Activated T-cell treated with anti-CD3 and anti-CD28 coated beads, Interleukin-2, amount 50 U/mL, for 48 hours (primary cell): ENCODE measurements at places on chromosomes 5 and 9.
A peak's percentile ranks its signal among the peaks of the same experiment; 100 is the strongest.

DNA sequence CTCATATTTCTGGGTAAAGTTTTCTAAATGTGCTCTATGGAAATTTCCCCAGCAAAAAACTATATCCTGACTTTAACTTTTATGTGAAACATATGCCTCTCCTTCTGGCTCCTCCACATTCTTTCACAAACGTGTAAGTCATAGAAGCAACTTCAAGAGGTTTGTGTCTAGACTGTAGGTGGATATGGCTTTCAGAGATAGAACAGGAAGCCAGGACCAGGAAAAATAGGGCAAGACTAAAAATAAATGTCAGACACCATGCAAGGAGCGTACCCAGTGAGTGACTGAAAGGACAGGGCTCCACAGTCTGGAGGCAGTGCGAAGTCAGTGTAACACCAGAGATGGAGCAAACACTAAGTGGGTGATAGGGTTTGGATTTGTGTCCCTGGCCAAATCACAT, 240.7 kb downstream of the COX7C start:
- no peak for DNase-seq

DNA sequence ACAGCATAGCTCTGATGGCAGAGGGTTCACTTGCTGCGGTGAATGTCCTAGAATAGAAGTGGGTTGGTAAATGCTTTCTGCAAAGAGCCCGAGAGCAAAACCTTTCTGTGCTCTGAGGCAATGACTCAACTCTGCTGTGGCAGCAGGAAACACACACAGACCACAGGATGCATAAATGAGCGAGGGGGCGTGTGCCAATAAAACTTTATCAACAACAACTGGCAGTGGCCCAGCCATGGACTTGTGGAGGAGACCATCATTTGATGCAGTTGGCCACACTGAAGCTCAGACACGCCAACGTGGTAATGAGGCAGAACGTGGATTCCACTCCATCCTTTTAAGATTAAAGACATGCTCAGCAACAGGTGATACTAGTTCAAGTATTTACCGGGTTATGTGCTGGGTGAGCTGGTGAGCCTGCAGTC, 6.8 kb downstream of the MRPL36 start:
- DNase-seq: peak; percentile 85

DNA sequence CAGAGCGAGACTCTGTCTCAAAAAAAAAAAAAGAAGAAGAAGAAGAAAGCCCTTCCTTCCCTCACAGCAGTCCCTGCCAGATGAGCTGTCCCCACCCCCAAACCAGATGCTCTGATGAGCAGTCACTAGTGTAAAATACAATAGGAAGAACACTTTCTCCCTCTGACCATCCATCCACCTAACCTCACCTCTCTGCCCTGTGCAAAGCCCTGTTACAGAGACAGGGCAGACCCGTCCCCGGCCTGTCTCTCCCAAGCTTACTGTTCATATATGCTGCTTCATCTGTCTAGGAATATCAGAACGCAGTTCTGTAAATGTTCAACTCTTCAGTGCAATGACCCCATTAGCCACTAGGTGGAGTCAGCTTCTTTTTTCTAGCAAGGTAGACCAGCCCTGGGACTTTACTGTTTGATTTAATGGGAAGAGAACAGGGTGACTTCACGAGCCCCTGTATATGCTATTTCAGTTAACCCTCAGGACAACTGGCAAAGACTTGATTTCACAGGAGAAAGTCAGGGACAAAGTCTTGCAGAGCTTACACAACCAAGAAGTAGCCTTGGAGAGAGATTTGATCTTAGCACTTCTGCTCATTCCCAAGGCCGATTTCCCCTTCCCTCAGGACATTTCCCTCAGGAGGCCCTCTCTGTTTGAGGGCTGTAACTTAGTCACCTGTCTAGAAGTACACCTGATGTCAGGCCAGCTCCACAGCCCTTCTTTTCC, 14.9 kb upstream of the FGFR4 start:
- DNase-seq: peak; percentile 70

DNA sequence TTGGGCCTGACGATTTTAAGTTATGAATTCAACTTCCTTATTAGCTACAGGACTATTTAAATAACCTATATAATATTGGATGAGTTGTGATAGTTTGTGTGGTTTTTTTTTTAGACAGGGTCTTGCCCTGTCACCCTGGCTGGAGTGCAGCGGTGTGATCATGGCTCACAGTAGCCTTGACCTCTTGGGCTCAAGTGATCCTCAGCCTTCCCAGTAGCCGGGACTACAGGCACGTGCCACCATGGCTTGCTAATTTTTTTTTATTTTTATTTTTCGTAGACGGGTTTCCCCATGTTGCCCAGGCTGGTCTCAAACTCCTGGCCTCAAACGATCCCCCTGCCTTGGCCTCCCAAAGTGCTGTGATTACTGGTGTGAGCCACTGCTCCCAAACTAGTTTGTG, 17.6 kb downstream of the SPZ1 start:
- DNase-seq: no peak

- no peak for DNase-seq
These were observed 1.0 kb upstream of the SECISBP2 start for GRCh38 chr9:89317282-89317681.

DNA sequence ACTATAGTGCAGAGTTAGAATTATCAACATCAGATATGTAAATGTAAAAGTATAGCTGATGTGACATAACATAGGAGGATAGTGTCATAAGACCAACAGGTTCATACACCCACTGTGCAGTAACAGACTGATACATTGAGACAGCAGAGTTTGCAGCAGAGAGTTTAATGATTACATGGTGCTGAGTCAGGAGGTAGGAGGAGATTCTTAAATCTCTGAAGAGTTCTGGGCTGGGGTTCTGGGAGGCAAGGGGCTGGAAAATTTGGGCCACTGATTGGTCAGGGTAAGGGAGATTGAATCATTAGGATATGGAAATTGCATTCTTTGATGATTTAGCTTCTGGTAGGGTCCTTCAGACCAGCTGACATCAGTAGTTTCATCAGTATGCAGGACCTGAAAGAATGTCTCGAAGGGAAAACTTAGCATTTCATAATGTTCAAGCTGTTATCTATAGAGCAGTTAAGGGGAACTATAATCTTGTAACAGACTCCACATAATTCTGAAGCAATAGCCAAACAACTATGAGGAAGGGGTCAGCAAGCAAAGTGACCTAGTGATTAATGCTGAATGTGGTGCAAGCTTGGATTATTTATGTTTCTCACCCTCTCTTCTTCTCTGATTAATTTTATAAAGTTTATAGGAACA, 35.6 kb downstream of the CCL28 start:
- no peak for DNase-seq

GRCh38 chr5:97559827-97560598, 377.0 kb upstream of the RIOK2 start:
- no peak for DNase-seq

- peak; percentile 26 for DNase-seq
These were observed 24.3 kb upstream of the F2R start for GRCh38 chr5:76691467-76692273.

DNA sequence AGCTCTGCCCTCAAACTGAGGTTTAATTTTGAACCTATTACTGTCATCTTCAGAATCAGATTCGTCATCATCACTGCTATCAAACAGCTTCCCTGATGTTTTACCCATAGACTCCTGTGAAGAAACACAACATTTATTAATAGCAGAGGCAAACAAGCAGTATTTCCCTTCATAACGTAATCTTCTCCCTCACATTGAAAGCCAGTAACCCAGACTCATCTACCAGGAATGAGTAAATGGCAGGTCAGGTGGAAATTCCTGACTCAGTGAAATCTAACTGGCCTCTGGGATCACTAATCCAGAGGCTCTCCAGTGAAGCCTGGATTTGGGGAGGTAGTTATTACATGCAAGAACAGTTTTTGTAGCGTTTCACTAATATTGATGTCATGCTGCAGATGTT, 14.6 kb downstream of the NOL8 start:
- DNase-seq: no peak

- no peak for DNase-seq
These were observed 388.4 kb upstream of the PTGER4 start for GRCh38 chr5:40291338-40291737.

DNA sequence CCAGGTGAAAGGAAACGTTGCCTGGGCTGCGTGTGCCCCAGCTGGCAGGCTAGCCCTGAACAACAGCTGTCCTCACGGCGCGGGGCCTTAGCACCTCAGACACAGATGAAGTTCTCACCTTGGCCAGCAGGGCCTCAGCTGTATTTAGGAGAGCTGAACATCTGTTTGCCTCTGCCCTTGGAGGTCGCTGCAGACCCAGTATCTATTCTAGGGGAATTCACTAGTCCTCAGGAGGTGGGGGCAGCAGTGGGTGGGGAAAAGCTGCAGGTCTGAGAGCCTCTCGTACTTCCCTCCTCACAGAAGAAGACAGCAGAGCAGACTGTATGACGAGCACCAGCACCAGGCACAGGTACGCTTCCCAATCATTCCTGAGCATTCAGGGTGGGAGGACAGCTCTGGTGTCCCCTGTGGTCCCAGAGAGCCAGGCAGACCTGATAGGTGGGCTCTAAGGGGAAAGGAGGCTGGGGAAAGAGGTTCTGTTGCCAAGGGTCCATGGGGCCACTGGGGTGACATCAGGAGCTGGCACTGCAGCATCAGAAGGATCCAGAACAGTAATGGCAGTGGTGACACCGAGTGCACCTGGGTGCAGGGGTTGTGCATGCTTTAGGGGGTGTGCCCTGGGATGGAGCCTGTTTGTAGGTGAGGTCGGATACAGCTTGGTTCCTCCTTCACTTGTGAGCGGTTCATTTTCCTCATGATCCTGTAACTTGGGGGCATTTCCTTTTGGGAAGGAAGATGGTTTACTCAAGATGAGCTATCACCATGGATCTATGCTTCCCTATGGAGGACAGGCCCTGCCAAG, 13.8 kb downstream of the CD74 start:
- DNase-seq: no peak

- no peak for DNase-seq
These were observed 38.4 kb downstream of the PRKACG start for GRCh38 chr9:68975365-68976043.

- DNase-seq: no peak
These were observed 185.4 kb upstream of the SEMA6A start for GRCh38 chr5:116759860-116760640.

- no peak for DNase-seq
These were observed 4.8 kb upstream of the C5orf47 start for GRCh38 chr5:173984218-173984617.

GRCh38 chr9:86176468-86176867, 77.1 kb upstream of the GOLM1 start:
- DNase-seq: no peak

GRCh38 chr9:96497117-96497399, 47.1 kb downstream of the HABP4 start:
- DNase-seq: no peak

DNA sequence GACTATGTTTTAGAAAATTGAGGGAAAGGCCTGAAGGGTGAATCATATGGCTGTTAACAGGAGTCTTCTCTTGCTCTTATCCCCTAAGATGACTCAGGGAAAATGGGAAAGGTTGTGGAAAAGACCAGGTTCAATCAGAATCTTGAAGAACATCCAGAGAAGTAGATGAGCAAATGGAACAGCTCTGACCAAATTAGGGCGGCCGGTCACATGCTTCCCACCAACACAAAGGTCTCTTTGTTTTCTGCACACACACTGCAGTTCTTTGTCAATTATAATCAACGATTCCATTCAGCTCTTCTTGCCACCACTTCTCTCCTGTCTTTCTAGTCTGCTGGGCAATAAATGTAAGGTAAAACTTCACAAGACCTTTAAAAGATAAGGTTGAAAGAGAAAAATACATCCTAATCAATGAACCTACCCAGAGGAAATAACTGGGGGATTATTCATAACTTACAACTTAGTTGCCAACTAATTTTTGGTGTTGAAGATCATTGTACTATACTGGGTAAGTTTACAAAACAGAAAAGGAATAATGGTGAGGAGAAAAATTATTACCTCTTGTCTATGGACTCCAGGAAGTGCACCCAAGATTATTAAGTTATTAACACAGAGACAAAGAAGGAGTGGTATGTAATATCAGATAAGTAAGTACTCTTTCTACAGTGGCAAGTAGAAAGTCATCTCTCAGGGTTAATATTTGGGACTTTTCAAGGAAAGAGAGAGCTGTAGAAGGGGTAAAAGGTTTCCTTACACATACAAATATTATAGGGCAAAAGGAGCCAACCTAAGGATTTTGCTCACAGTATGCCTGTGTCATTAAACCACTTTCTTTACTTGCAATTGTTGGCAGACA, 441.9 kb upstream of the PIK3R1 start:
- DNase-seq: no peak

- DNase-seq: no peak
These were observed 307.8 kb downstream of the RAB3C start for GRCh38 chr5:58890701-58891085.

GRCh38 chr9:137373611-137373980, 49.4 kb downstream of the EXD3 start:
- DNase-seq: no peak

- no peak for DNase-seq
These were observed 39.4 kb downstream of the HOMER1 start for GRCh38 chr5:79474367-79475151.

- no peak for DNase-seq
These were observed 24.1 kb downstream of the RANBP3L start for GRCh38 chr5:36277521-36278176.

DNA sequence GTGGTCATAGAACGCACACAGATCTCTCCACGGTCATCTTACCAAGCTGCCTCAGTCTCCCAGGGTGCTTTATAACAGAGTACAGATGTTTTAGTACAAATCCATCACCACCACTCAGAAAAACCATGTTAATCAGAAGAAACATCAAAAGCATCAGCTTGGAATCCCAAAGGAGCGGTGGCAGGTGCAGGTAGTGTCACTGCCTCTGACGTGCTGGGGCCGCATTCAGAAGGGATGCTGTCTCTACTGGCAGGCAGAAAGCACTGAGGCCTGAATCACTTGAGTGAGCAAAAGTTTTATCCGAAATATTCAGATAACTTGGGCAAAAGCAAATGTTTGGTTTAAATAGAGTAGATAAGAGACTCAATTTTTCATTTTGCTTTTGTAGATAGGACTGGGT, 448.4 kb upstream of the ZNF608 start:
- DNase-seq: no peak

GRCh38 chr9:19122490-19123042, 4.7 kb downstream of the PLIN2 start:
- no peak for DNase-seq

DNA sequence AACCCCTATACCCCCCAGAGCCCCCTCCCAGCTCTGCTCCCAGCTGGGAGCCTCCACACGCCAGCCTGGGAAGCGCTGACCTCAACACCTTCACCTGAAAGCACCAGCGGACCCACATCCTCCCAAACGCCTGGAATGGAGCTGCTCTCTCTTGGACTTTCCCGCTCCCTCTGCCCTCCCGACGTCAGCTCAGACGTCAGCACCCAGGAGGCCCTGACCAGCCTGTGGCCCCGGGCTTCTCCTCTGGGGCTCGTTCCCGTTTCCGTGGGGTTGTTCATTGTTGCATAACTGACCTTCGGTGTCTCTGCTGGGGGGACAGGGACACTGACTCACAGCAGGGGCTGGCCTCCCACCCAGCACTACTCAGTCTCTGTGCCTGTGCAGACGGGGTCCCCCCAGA, 35.0 kb upstream of the SLC6A3 start:
- DNase-seq: no peak

GRCh38 chr9:106600955-106601560, 261.9 kb upstream of the ZNF462 start:
- no peak for DNase-seq

- DNase-seq: no peak
These were observed 83.6 kb upstream of the BNC2 start for GRCh38 chr9:16954040-16954439.

- DNase-seq: no peak
These were observed 30.2 kb downstream of the CACNA1B start for GRCh38 chr9:137907776-137908175.

- peak; percentile 93 for DNase-seq
These were observed 5.1 kb downstream of the MGAT4B start for GRCh38 chr5:179801304-179802206.

- no peak for DNase-seq
These were observed 301.8 kb downstream of the TLE1 start for GRCh38 chr9:81387360-81388106.
